ENCODE measurements at places on chromosomes 3 and 15.

DNA sequence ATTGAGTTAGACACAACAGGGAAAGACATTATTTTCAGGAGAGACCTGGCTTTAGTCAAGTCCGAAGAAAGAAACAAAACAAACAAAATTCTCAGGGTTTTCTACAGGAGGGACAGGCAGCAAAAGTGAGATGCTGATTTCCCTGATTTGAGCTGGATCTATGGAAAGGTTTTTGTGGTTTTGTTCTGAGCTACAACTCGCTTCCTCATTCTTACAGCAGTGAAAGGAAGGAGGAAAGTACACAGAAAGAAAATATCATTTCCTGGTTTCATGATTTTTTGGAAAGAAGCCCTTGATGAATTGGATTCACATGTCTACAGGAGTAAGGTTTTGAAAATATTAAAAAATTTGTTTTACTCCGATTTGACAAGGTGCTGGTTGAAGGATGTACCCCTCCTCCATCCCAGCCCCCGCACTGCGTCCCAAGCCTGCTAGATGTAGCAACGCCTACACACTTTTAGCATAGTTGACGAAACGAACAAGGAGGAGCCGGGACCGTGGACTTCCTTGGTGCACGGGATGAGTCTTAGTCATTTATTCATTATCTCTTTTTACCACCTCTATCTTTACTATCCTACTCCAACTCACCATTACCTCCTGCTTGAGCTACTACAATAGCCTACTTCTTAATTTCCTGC is 10.8 kb downstream of the PRICKLE2 start:
- DNase-seq, result no peak

GRCh38 chr3:175869404-175869803 is 1010.3 kb downstream of the NAALADL2 start:
- no peak for DNase-seq

DNA sequence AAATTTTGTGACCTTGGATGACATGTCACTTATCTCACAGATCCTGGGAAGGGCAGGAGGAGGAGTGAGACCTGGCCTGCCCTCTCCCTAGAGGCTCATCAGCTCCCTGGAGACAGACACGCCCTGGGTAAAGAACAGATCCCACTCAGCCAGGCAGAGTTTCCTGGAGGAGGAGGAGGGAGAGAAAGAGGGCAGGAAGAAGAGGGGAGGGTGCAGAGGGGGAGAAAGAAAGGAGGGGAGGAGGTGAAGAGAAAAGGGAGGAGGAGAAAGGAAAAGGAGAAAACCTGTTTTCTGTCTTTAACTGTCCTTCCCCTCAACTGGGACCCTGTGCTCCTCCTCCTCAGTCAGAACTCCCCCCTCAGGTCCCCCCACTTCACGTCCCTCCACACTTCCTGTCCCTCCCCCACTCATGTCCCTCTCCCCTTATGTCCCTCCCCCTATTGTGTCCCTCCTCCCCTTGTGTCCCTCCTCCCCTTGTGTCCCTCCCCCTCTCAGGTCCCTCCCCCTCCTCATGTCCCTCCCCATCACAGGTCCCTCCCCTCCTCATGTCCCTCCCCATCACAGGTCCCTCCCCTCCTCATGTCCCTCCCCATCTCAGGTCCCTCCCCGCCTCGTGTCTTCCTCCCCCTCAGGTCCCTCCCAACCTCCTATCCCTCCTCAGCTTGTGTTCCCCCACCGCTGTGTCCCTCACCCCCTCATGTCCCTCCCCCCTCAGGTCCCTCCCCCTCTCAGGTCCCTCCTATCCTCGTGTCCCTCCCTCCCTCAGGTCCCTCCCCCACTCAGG is 52.3 kb upstream of the CGNL1 start:
- no peak for DNase-seq

GRCh38 chr3:39415983-39416382 is 9.5 kb downstream of the RPSA start:
- DNase-seq, result no peak

DNA sequence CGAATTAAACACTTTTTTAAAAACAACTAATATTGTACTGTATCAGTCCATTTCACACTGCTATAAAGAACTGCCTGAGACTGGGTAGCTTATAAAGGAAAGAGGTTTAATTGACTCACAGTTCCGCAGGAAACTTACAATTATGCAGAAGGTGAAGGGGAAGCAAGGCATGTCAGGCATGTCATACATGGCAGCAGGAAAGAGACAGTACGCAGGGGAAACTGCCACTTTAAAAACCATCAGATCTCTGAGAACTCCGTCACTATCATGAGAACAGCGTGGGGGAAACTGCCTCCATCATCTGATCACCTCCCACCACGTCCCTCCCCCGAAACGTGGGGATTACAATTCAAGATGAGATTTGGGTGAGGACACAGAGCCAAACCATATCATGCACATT is 162.8 kb upstream of the TPM1 start:
- no peak for DNase-seq

DNA sequence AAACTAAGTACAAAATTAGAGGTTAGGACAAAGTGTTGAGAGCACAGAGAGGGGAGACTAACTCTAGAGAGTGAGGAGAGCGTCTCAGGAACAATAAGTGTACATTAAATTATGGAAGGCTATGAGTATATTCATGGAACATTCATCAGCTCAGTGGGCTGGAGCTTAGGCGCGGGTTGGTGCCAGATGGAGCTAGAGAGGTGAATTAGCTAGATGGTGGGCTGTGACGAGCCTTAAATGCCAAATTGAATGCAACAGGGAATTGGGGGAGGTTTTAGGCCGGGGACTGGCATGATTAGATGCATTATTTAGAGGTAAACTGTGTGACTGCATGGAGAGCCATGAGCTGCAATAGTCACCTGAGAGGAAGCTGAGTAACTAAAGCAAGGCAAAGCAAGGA is 97.1 kb downstream of the TMEM108 start:
- DNase-seq, result no peak

DNA sequence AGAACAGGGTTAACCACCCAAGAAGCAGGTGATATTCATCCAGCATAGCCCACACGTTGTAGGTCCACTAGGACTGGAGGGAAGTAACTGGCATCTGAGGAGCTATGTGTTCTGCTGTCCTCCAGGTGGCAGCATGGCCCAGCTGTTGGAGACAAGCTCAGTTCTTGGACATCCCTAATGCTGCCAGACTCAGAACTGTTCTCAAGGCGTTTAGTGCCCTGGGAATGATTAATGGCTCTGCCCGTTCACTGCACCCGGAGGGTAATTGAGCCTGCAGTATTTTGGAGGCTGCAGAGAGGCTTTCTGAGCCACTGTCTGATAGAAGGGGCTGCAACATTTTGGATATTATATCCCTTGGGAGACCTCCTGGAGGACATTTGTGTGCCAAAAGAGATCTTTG is 521.3 kb upstream of the SEMA6D start:
- peak; percentile 13 for DNase-seq

- DNase-seq, result no peak
These were observed 80.3 kb downstream of the CPN2 start for GRCh38 chr3:194270627-194271459.

GRCh38 chr3:179955809-179956208 is 80.9 kb downstream of the PEX5L start:
- DNase-seq, result no peak

DNA sequence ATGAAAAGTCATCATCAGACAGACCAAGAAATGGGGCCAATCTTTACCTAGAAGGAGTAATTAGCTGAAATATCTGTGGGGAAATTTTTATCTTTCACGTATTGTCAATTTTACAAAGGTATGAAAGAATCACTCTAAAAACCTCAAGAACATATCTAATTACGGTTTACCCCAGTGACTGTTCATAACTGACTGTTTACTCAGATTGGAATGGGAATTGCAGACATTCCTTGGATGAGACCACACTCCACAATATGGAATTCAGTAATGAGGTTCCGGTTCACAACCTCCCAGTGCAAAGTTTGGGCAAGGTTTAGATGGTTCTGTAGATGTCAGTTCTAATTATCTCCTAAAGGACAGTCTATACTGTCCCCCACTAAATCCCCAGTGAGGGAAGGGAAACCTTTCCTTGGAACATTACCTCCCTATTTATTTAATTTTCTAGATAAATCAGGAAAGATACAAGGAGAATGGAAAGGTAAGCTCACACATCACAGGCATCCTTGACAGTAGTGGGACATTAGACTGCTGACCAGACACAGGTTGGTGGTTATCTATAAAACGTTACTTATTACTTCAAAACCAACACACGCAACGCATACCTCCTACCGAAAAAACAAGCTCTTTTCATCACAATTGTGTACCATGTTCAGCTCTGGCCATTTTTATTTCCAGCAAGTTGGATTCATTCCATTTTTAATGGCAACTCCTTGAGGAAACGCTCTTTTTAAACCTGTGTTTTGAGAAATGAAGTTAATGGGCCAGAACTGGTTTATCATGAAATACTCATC is 129.9 kb downstream of the RORA start:
- DNase-seq, result no peak

GRCh38 chr3:56864918-56865524 is 63.3 kb upstream of the ARHGEF3 start:
- DNase-seq, result no peak

- no peak for DNase-seq
These were observed 141.9 kb upstream of the THBS1 start for GRCh38 chr15:39438799-39439592.

DNA sequence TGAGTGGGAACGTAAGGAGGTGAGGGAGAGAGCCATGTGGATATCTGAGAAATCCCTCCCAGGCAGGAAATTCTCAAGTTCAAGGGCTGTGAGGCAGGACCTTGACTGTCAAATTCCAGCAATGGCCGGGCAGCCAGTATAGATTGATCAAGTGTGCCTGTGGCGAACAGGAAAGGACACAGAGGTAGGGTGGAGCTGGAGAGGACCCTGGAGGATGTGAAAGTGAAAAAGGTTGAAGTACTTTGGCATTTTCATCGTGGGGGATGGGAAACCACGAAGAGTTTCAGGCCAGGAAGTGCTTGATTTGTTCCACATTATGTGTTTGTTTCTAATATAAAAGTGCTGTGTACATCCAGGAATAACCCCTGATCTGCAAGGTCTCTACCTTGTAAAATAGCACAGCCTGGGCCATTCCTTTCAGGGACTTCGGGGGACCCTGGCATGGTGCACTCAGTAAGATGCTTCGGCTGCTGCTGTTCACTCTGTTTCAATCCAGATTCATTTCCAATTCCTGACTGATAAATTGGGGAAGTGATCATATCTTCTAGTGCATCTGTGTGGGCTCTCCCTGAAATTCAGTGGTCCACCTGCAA is 156.6 kb downstream of the MCTP2 start:
- peak; percentile 5 for DNase-seq

- no peak for DNase-seq
These were observed 38.4 kb downstream of the RASGRF1 start for GRCh38 chr15:79051941-79052731.

DNA sequence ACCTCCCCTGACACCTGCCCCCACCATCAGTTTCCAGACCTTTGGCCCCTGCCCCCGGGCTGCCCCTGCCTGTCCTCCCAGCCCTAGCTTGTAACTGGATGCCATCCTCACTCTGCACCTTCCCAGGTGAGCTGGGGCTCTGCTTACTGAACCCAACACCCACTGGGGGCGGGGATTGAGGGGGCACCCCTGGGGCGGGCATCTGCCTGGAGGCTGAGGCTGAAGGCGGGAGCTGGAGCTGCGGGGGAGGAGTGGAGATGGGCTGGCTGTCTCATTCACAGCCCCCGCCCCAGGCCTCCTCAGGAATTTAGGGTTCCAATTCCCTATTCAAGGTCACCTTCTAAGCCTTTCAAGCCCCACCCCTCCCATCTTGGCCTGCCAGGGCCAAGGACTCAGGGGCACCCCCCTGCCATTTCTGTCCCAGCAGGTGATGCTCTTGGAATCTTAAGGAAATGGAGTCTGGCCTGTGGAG is 17.7 kb downstream of the PIF1 start:
- DNase-seq, result no peak

DNA sequence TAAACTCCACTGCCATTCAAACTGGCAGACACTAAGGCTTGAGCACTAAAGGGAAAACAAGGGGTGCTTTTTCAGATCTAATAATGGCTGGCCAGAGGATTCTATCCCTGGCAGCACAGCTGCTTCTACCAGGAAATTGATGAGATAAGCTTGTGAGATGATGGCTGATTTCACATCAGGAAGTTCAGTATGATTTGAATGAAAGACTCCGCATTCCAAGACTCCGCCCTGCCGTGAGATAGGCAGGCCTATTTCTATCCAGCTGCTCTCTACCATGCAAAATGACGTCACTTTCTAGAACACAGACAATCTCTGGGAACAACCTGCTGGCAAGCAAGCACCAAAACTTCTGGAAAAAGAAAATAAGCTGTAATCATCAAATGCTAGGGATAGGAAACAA is 171.8 kb downstream of the WDR76 start:
- no peak for DNase-seq

DNA sequence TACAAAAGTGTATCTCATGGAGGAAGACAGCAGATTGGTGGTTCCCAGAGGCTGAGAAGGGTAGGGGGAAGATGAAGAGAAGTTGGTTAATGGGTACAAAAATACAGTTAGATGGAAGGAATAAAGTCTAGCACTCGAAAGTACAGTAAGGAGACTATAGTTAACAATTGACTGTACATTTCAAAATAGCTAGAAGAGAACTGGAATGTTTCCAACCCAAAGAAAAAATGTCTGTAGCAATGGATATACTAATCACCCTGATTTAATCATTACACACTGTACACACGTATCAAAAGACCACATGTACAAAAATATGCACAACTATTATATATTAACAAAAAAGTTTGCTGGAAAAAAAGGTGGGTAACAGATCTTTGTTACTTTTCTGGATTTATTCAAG is 57.3 kb downstream of the THRB start:
- no peak for DNase-seq

- DNase-seq, result no peak
These were observed 87.5 kb downstream of the NEK10 start for GRCh38 chr3:27281671-27282150.

DNA sequence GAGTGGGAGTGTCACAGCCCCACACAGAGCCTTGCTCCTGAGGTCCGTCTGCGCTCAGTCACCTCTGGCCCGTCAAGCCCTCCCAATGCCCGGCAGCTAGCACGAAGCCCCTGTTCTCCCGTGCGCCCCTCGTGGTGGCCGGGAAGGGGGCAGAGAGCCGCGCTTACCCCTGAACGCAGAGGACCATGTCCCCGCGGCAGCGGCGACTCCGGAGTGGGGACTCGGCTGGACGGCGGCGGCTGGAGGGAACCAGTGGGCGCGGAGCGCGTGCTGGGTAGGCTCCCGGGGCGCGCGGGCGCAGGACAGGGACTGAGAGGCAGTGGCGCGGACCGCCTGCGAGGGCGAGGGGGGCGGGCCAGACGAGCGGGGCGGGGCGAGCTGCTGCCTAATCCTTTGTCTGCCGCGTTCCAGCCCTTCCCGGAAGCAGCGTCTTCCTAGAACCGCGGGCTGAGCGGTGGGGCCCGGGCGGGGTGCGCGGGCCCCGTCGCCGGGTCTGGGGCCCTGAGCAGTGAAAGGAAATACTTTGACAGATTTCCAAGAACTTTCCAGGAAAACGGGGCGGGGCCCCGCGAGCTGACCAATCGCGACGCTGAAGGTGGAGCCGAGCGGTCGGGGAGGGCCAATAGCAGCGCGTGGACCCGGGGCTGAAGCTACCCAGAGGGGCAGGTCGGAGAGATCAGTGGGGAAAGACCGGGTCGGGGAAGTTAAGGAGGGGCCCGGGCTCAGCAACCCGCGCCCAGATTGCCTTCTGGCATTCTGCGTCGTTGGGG is at the start of gene CISH:
TSS of gene CISH (minus strand) at position 311 of the 770 bp plus-strand sequence. CDS start at position 187, 124 bp downstream.
- DNase-seq, result no peak
